ENCODE measurements at places on chromosomes 12 and 14.
A peak's percentile ranks its signal among the peaks of the same experiment; 100 is the strongest.

- no peak for DNase-seq
Observed at GRCh38 chr14:59159169-59159568, 29.3 kb upstream of the DAAM1 start.

GRCh38 chr14:65637780-65638179 lies 225.2 kb downstream of the FUT8 start:
- DNase-seq = no peak

GRCh38 chr12:110168732-110169455 lies 44.7 kb downstream of the IFT81 start:
- no peak for DNase-seq

- DNase-seq = peak; percentile 60
Observed at GRCh38 chr14:34843011-34843554, 32.1 kb downstream of the BAZ1A start.

DNA sequence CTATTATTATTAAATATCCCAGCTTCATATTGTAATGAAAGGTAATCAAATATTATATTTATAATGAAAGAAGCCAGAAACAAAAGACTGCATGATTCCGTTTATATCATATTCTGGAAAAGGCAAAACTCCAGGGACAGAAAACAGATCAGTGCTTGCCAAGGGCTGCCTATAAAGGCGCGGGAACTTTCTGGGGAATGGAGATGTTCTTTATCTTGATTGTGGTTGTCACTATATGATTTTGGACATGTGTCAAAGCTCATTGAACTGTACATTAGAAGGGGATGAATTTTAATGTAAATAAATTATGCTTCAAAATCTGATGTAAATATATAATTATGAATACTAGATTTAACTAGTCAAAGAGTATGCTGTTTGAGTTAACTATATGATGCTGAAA lies 115.4 kb upstream of the KRAS start:
- no peak for DNase-seq

DNA sequence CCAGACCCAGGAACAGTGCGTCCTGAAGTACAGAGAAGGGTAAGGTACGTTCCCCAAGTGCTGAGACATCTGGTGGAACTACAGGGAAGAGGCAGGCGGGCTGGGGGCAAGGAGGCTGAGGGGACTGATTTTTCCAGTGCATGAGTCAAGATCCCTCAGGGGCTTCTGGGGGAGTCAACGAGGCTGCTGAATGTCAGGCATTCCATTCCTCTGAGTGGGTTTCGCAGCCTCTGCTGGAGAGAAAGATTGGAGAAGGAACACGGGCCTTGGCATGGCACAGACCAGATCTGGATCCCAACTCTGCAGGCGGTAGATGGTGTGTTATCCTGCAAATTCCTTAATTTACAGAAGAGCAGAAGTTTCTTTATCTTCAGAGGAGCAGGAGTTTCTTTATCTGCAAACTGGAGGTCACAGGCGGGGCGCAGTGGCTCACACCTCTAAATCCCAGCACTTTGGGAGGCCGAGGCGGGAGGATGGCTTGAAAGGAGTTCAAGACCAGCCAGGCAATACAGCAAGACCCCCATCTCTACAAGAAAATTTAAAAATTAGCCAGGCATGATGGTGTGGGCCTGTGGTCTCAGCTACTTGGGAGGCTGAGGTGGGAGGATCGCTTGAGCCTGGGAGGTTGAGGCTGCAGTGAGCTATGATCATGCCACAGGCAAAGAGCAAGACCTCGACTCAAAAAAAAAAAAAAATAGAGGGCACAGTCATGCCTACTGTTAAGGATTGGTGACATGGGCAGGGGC lies 132.6 kb upstream of the MAP1LC3B2 start:
- peak; percentile 92 for DNase-seq

DNA sequence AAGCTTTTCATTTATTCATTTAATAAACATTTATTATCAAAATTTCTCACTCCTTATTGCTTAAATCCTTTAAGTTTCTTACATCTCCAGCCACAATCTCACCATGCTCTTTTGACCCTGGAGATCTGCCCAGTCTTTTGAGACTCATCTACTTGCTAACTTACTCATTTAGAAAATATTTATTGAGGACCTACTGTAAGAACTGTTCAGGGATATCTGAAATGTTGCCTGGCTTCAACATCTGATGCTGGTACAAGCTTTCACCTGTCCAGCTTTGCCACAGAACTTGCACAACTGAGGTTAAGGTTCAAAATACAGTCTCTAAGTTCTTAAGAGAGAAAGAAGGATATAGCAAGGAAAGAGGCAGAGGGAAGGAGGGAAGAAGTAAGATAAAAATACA lies 17.5 kb upstream of the GXYLT1 start:
- peak; percentile 11 for DNase-seq

- DNase-seq = no peak
Observed at GRCh38 chr12:51082561-51083125, 753 bp downstream of the CSRNP2 start.

- peak; percentile 48 for DNase-seq
Observed at GRCh38 chr12:49367381-49368239, at the start of gene SPATS2. Gene SPATS2 (plus strand): TSS chr12:49367462. CDS start chr12:49461013, 93,551 bp downstream.

GRCh38 chr14:104968153-104968527 lies 10.0 kb downstream of the AHNAK2 start:
- DNase-seq = peak; percentile 42

Measured in SW 1271 (cell line).